Prostate gland (tissue), 2 donors: ENCODE measurements at places on chromosomes 5 and 9. TPM values are rescaled to one million over a fixed set of nuclear protein-coding genes. Genes with fewer than 3 reads are reported as not detected.

- no peaks in the 10 kb centered on the region for H3K36me3 ChIP-seq
- no peak overlapping the region for H3K4me3 ChIP-seq
- H3K27ac ChIP-seq = no peak overlapping the region
These were observed 627.9 kb upstream of the ST8SIA4 start for GRCh38 chr5:101531026-101531425.

GRCh38 chr5:90293931-90294330, 115.6 kb downstream of the CETN3 start:
- no peak overlapping the region for H3K4me3 ChIP-seq
- no peak overlapping the region for H3K27ac ChIP-seq
- no peak for DNase-seq

Gene SPINK7
- total RNA-seq = not detected

DNA sequence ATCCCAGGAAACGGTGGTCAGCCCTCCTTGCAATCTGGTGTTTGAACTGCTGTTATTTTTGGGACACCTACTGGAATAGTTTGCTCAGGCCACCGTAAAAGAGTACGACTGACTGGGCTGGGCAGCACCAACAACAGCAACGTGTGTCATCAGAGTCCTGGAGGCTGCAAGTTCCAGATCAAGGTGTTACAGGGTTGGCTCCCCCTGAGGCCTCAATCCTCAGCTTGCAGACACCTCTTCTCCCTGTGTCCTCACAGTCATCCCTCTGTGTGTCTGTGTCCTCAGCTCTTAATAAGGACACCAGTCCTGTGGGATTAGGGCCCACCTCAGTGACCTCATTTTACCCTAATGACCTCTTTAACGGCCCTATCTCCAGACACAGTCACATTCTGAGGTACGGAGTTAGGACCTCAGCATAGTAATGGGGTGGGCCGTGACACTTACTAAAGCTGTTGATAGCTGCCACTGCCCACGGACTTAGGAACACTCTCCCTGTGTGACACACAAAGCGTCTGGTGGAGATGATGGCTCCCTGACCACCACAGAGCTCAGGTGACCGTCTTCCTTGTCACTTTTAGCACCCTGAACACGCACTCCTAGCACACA, 16.8 kb downstream of the GLT6D1 start:
- H3K27me3 ChIP-seq = no peaks in the 10 kb centered on the region
- H3K4me3 ChIP-seq = no peak overlapping the region
- no peak for DNase-seq
- no peaks in the 10 kb centered on the region for H3K4me1 ChIP-seq
- no peaks in the 10 kb centered on the region for H3K36me3 ChIP-seq

DNA sequence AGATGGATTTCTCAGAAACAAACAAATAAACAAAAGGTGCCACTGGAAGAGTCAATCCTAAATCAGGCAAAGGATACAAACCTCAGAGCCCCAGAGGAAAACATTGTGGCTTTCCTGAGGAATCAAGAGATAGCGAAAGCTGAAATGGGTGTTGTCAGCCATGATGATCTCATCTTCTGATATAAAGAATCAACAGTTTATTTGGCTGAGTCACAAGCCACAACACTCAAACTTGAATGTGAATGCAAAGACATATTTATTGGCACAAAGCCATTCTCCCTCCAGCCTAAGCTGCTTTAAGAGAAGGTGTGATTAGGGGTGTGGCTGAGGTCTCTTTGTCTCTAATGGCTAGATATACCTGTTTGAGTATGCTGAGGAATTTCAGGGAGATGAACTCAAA, 73.3 kb upstream of the NREP start:
- no peak for DNase-seq
- no peaks in the 10 kb centered on the region for H3K36me3 ChIP-seq
- no peaks in the 10 kb centered on the region for H3K4me1 ChIP-seq
- no peak overlapping the region for H3K27ac ChIP-seq
- no peaks in the 10 kb centered on the region for H3K27me3 ChIP-seq

DNA sequence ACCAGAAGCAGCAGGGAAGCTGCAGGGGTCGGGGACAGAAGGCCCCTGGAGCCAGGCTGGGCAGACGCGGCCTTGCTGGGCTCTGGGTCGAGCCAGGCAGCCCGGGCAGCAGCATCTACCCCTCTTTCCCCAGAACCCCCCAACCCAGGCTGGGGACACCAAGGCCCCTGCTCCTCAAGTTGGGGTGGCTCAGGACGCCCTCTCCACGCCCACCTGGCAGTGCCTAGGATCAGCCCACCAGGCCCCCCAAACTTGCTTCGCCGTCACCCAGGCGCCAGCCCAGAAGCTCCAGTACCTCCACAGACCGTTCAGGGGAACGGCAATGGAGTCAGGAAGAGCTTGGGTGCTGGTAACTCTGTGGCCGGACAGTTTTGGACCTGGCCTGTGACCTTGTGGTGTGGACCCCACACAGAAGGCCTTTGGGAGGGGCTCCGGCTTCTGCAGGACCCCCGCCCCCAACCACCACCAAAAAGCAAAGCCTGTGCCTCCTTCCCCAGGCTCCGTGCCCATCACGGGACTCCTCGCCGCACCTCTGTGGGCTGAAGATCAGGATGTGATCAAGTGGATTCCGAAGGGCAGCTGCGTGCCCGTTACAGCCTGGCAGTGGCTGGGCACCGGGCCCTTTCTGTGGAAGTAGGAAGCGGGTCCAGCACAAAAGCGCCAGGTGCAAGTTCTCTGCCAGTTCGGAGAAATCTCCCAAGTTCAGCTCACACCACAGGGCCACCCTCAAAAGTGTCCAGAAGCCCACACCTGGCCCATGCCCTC, 2.1 kb downstream of the SLC12A7 start:
- no peak overlapping the region for H3K4me3 ChIP-seq
- peak overlapping the region; percentile 81 for H3K27ac ChIP-seq
- no peaks in the 10 kb centered on the region for H3K36me3 ChIP-seq
- no peaks in the 10 kb centered on the region for H3K27me3 ChIP-seq
- peaks cover 4% of the 10 kb centered on the region for H3K4me1 ChIP-seq

DNA sequence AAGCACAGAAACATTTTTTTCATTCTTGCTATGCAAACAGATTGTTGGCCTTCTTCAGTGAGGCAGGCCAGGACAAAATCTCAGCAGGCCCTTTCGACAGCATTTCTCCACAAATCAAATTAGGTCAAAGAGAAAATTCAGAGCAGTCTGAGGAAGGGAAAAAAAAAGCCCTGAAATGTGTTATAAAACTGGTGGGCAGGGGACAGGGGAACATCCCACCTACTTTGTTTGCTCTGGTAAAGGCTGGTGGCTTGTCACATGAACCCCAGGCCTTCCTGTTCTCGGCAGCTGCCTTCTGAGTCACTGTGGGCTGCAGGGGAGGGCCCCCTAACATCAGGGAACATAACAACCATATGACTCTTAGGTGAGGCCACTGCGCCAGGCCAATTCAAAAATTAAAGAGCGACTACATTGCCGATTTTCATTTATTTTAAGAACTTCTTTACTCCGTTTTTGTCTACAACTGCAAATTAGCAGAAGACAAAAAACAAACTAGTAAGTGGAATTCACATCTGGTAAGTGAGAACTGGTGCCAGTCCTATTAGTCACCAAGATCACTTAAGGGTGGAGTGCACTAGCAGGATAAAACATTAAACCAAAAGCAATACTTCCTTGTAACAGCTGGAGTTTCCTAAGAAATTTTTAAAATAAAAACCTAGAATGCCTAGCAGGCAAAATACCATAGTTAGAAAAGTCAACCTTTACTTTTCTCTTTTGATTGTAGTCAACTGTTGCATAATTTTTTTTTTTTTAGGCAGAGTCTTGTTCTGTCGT, 46.2 kb upstream of the DENND4C start:
- no peaks in the 10 kb centered on the region for H3K4me1 ChIP-seq
- H3K27me3 ChIP-seq = no peaks in the 10 kb centered on the region
- DNase-seq = peak; percentile 67

- H3K4me1 ChIP-seq = no peaks in the 10 kb centered on the region
- H3K27me3 ChIP-seq = no peaks in the 10 kb centered on the region
- DNase-seq = no peak
- H3K27ac ChIP-seq = no peak overlapping the region
- no peak overlapping the region for H3K4me3 ChIP-seq
These were observed 191.0 kb downstream of the NTRK2 start for GRCh38 chr9:84860249-84861115.

- H3K4me1 ChIP-seq = peaks cover 3% of the 10 kb centered on the region
- no peaks in the 10 kb centered on the region for H3K27me3 ChIP-seq
- H3K27ac ChIP-seq = no peak overlapping the region
- H3K36me3 ChIP-seq = no peaks in the 10 kb centered on the region
- H3K4me3 ChIP-seq = no peak overlapping the region
These were observed 321.7 kb upstream of the TNC start for GRCh38 chr9:115439641-115440040.

- H3K4me1 ChIP-seq = no peaks in the 10 kb centered on the region
- no peak overlapping the region for H3K4me3 ChIP-seq
- H3K27ac ChIP-seq = no peak overlapping the region
- H3K36me3 ChIP-seq = no peaks in the 10 kb centered on the region
These were observed 801.5 kb downstream of the NR2F1-AS1 start for GRCh38 chr5:92779536-92779935.

- H3K36me3 ChIP-seq = no peaks in the 10 kb centered on the region
- no peak overlapping the region for H3K27ac ChIP-seq
- no peak for DNase-seq
- peaks cover 8% of the 10 kb centered on the region for H3K4me1 ChIP-seq
These were observed 104.0 kb upstream of the DMRTA1 start for GRCh38 chr9:22342491-22343217.

- H3K36me3 ChIP-seq = no peaks in the 10 kb centered on the region
- H3K27ac ChIP-seq = no peak overlapping the region
- DNase-seq = no peak
- no peaks in the 10 kb centered on the region for H3K4me1 ChIP-seq
- no peaks in the 10 kb centered on the region for H3K27me3 ChIP-seq
These were observed 27.9 kb upstream of the CEMIP2 start for GRCh38 chr9:71796100-71796767.

Gene PDE6A
- not detected for total RNA-seq

DNA sequence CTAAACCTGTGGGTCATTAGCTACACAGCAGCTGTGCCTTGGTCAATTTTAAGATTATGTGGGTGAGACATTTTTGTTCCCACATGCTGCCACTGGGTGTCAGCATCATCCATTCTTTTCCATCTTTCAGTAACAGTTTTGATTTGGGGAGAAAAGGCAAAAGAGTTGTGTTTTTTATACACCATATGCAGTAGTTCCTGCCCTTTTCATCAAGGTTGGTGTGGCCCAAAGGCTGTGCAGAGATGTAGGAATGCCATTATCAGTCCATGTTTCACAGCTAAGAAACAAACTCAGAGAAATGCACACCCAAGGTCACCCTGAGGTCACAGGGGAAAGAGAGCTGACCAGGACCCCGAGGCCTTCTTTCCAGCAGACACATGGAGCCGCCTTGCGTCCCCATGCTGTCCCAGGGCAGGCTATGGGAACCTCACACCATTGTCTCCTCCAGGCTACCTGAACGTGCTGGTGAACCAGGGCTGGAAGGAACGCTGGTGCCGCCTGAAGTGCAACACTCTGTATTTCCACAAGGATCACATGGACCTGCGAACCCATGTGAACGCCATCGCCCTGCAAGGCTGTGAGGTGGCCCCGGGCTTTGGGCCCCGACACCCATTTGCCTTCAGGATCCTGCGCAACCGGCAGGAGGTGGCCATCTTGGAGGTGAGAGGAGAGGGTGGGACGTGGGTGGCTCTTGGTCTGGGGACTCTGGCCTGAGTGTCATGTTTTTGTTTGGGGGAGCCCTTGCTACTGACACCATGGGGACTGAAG, 27.8 kb upstream of the GRPEL2 start:
- H3K27me3 ChIP-seq = no peaks in the 10 kb centered on the region
- no peaks in the 10 kb centered on the region for H3K4me1 ChIP-seq
- no peak overlapping the region for H3K27ac ChIP-seq
- no peaks in the 10 kb centered on the region for H3K36me3 ChIP-seq

DNA sequence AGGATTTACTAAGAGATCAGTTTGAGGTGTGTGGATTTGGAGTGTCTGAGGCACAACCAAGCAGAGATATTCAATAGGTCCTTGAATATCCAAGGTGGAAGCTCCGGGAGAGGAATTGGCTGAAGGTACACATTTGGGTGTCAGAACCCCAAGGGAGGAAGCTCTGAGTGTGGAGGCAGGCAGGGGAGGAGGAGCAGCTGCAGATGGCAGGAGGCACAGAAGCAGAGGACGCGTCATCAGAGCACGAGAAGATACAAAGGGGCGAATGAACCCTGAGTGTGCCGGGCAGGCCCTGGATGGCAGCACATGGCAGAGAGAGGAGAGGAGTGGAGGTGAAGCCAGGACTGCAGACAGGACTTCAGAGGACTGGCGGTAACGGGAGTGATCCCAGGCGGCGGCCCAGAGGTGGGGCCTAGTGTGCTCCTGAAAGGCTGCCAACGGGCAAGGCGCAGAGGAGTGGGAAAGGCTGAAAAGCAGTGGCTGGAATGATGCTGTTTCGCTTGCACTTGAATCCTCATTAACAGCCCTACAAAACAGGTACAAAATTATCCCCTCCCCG, 179.8 kb downstream of the FANCC start:
- H3K36me3 ChIP-seq = no peaks in the 10 kb centered on the region
- no peak overlapping the region for H3K27ac ChIP-seq
- no peak for DNase-seq
- no peak overlapping the region for H3K4me3 ChIP-seq
- no peaks in the 10 kb centered on the region for H3K27me3 ChIP-seq

Gene SPINK6
- total RNA-seq = not detected
